Nucleus accumbens (tissue), 56 donors: ENCODE measurements at places on chromosomes 7 and 10.

GRCh38 chr10:50286517-50286916 lies 35.2 kb upstream of the ASAH2 start:
- DNase-seq, result no peak

GRCh38 chr10:6072215-6072934 lies 10.2 kb upstream of the IL2RA start:
- no peak for DNase-seq

DNA sequence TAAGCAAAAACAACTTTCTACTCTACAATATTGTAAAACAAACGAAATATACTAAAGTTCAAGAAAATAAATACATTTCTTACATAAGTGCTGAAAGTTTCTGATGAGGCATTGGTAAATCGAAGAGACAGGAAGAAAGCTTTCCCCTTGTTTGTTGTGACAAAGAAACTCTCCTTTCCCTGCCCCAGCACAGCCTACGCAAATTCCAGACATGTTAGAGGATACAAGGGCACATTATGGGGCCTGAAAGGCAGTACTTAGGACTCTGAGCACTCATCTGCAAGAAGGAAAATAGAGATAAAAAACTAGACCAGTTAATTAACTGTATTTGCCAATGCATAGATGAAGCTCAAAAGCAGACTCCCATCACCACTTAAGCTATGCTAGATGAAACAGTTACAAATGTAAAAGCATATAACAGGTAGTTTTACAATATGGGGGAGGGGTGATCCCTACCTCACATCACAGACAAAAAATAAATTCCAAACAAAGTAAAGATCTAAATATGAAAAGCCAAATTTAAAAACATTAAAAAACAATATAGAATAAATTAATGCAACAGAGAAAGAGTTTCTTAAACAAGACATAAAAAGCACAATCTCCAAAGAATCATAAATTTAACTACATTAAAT lies 21.8 kb downstream of the ARHGAP19 start:
- no peak for DNase-seq

DNA sequence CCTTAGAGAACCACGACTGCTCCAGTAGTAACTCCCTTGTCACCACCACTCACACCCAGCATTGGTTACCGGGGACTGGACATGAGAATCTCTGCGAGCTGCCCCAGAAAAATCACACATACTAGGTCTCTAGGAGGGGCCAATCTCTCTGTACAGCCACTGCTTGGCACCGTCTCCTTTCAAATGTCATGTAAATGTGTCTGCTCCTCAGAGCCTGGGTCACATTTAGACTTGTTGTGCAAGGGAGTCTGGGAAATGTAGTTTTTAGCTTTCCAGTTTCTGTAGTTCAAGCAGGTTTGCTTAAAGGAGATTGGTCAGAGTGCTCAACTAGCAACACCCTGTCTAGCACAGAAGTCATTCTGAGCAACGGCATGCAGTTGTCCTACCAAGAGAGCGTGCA lies 60.0 kb downstream of the CHN2 start:
- DNase-seq, result no peak
